Fibroblast of the conjunctiva (primary cell): ENCODE measurements at places on chromosomes 7 and 10.
A peak's percentile ranks its signal among the peaks of the same experiment; 100 is the strongest.

GRCh38 chr7:21243265-21243664, 184.6 kb upstream of the SP4 start:
- DNase-seq, result no peak

- DNase-seq, result no peak
Measured at GRCh38 chr10:95880704-95881103, 27.1 kb upstream of the CC2D2B start.

- DNase-seq, result no peak
Measured at GRCh38 chr10:98205351-98205750, 62.6 kb downstream of the LOXL4 start.

DNA sequence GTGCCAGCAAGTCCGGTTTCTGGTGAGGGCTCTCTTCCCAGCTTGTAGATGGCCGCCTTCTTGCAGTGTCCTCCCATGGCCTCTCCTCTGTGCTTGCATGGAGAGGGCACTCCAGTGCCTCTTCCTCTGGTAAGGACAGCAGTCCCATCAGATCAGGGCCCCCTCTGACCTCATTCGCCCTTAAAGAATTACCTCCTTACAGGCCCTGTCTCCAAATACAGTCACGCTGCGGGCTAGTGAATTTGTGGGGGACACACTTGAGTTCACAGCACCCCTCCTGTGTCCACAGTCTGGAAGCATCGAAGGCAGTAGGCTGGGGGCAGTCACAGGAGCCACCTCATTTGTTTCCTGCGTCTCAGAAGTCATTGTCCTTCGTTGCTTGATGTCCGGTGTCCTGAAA, 54.6 kb downstream of the LHPP start:
- no peak for DNase-seq

- DNase-seq, result no peak
Measured at GRCh38 chr7:6616854-6617643, 1.6 kb downstream of the ZNF853 start.

DNA sequence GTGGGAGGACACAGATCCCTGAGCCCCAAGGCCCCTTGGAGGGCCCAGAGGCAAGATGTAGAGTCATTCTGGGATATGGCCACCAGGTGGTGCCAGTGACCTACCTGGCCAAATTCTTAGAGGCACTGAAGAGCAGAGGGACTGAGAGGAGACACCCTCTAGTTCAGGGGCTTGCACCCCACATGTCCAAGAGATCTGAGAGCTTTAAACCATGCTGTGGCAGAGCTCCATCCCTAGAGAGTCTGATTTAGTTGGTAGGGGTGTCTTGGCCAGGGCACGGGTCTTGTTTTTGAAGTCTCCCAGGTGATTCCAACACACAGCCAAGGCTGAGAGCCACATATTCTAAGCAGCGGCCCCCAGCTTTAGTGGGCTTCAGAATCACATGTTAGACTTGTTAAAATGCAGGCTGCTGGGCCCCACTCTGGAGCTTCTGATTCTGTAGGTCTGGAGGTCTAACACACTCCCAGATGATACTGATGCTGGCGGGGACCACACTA, 52.5 kb downstream of the PRF1 start:
- peak; percentile 39 for DNase-seq

DNA sequence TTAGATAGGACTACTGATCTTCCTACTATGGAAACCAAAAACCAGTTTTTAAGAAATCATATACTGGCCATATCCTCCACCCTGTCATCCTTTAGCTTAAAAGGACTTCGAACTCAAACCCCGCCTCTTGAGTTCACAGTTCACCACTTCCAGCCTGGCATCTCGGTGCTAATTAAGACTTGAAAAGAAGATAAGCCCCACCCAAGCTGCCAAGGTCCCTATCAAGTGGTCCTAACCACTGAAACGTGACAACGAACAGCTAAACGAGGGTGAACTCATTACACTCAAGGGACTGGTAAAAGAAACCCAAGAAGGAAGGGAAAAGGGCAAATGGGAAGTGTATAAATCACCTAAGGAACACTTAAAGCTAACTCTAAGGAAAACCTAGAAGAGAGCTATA, 16.1 kb downstream of the COL17A1 start:
- no peak for DNase-seq

DNA sequence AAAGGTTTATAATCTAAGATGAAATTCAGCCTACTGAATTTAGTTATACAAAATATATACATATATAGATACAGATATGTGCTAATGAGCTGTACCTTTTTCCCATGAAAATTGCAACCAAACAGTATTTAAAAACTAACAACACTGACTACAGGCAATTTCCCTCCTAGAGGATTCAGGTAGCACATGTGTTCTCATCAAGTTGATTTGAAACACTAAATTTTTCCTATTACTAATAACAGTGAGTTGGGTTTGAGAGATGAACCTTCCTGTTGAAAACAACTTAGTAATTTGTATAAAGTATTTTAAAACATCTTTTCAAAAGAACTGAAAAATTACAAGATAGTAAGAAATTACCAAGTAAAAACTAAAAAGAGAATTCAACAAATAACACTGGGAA, 51.5 kb downstream of the COA1 start:
- DNase-seq, result no peak

DNA sequence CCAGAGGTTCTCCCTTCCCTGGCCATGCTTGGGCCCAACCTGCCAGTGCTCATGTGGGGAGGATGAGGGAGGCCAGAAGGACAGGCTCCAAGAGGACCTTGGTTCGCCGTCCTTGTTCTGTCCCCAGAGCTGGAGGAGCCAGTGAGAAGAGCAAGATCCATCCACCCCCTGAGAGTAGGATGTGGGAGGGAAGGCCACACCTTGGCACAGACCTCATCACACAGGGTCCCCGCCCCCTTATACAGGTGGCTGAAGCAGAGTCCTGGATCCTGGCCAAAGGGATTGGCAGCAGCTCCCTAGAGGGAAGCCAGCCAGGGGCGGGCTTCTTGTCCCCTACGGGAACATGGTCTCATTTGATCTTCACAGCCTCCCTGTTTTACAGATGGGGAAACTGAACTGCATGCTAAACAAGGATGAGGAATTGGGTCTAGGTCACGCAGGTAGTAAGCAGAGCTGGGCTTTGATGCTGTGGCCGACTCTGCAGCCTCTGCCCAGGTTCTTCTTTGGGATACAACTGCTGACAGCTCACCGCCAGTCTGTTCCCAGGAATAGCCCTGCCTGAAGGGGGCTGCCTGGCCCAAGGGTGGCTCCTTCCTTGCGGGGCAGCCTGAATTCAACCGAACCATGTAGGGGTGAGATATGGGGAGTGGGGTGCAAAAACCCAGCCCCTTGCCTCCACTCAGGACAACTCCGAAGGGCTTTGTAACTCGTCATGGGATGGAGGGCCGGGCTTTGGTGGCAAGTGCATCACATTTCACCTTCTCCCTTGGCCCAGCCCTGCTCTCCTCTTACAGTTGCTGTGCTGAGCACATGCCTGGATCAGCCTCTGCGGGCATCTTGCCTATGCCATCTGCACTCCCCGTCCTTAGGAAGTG, 62.2 kb upstream of the KDM7A start:
- no peak for DNase-seq

DNA sequence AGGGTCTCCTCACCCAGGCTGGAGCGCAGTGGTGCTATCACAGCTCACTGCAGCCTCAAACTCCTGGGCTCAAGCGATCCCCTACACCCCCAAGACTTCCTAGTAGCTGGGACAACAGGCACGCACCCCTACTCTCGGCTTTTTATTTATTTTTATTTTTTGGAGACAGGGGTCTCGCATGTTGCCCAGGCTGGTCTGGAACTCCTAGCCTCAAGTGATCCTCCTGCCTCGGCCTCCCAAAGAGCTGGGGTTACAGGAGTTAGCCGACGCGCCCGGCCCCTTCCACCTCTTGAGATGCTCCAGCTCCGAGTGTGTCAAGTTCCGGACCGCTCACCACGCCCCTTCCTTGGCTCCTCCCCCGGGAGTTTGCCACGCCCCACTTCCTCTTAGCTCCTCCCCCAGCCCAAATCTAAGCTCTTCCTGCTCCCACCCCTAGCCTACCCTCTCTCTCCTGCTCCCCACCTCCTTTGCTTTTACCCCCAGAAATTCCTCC, 6.3 kb downstream of the NAT16 start:
- no peak for DNase-seq

- no peak for DNase-seq
Measured at GRCh38 chr10:123637326-123637880, 28.8 kb upstream of the GPR26 start.

DNA sequence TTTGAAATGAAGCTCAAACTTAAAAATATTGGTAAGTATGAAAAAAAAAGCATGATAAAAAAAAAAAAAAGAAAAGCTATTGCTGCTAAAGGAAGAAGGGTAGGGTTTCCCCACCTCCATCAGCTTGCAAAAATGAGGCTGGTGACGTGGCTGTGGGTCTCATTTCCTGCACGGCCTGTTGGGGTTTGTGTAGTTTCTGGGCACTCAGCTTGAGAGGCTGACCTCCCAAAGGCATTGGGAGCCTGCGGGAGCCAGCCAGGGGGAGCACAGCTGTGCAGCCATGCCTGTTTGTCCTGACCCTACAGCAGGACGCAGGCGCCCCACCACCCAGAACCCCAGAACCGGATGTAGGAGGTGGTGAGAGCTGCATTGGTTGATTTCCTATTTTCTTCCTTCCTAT, 48.8 kb upstream of the CARD11 start:
- DNase-seq, result no peak

GRCh38 chr7:38796626-38797501, 112.1 kb downstream of the VPS41 start:
- peak; percentile 43 for DNase-seq

DNA sequence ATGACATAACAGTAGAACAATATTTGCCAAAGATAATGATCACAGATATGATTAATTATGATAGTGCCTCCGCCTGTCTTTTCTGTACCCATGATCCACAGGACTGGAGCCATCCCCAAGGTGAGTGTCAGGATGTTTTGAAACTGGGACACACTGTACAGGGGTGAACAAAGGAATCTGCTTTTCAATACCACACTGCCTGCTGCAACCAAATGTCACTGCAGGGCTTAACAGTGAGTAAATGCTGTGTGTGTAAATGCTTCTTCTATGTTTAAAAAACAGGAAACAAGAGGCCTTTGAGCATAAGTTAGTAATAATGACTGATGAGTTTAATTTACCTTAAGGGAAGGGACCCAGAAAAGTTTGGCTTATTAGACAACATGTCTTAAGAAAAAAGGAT, 65.2 kb downstream of the HBP1 start:
- no peak for DNase-seq

DNA sequence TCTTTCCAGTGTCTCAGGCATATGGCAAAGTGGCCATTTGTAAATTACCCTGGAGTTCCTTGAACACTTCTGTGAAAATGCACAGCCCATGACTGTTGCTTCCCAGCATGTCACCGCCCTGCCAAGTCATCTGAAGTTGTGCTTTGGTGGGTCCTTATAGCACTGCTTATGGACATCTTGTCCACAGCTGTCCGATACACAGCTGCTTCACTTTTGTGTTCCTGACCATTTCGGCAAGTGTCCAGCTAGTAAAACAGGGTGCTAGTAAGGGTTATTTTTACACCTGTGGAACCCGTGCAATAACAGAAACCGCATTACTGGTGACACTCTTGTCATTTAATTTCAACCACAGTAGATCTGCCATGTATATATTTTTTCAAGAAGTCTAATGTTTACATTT, 29.7 kb downstream of the PIP4K2A start:
- DNase-seq, result no peak

GRCh38 chr7:13953368-13953767, 36.1 kb downstream of the ETV1 start:
- no peak for DNase-seq

GRCh38 chr7:112452102-112452888, 2.0 kb downstream of the IFRD1 start:
- no peak for DNase-seq

GRCh38 chr10:121655254-121656144, 57.3 kb upstream of the FGFR2 start:
- no peak for DNase-seq

GRCh38 chr7:93955304-93955703, 33.8 kb downstream of the GNG11 start:
- no peak for DNase-seq

GRCh38 chr7:76403780-76404494, 5.6 kb downstream of the SSC4D start:
- no peak for DNase-seq

DNA sequence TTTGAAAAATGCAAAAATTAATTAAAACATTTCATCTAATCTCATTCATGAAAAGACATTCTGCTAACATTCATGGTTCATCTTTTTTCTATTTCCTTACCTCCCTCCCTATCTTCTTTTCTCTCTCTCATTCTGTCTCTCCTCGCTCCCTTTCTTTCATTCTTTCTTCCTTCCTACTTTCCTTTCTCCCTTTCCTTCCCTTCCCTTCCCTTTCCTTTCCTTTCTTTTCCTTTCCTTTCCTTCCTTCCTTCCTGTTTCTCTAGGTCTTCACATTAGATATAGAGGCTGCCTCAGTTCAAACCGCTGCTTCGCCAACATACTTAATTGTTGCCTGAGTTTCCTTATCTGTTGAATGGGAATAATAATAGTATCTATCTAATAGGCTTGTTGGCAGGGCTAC, 21.9 kb downstream of the SFRP4 start:
- DNase-seq, result no peak

DNA sequence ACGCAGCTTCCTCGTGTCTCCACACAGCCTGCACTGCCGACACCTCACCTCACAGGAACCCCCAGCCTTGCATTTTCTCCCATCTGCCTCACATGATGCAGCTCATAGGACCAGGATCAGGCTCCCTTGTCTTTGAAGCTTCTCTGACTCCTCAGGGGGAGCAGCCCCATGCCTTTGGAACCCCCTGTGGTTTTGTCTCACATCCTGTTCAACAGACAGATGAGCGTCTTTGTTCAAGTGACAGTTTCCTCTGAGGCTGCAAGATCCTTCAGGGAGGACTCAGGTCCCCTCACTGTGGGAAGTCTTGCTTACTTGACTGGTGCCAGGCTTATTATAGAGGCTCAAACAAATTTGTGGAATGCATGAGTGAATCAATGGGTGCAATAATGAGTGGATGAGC, 667.1 kb downstream of the INHBA start:
- DNase-seq, result no peak

DNA sequence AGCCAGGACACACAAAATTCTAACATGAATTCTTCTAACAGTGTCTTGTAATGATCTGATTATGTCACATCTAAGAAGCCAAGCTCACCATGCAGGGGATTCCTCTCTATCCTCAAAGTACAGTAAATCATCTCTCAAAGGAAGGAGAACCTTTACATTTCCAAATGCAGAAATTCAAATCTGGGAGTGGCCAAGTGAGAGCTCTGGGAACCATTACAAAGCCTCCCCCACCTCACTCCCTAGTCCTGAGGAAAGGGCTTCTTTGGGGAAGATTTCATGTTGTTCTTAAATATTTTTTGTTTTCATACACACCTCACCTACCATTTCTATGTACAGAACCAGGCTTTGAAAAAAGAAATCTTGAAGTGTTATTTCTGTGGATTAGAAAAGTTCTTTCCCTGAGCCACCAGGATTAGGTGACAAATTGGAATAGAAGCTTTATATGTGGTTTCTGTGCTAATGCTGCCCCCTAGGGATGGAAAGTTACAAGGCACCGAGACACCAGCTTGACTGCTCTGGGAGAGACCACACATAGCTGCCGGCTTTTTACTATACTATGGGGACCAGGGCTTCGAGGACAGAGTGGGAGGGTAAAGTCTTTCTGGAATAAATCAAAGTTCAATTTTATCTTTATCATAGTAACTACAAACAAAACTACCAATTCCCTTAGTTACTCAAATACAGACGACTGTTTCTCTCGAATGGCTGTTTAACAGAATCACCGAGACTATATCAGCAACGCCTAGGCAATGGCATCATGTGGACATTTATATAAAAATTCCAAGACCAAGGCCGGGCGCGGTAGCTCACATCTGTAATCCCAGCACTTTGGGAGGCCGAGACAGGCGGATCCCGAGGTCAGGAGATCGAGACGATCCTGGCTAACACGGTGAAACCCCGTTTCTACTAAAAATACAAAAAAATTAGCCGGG, 116.1 kb downstream of the RNF216 start:
- peak; percentile 69 for DNase-seq
